WTC11 (cell line): ENCODE measurements at places on chromosomes 1 and 21.

GRCh38 chr1:53344921-53345838, 17.3 kb upstream of the LRP8 start:
- no peak for DNase-seq

DNA sequence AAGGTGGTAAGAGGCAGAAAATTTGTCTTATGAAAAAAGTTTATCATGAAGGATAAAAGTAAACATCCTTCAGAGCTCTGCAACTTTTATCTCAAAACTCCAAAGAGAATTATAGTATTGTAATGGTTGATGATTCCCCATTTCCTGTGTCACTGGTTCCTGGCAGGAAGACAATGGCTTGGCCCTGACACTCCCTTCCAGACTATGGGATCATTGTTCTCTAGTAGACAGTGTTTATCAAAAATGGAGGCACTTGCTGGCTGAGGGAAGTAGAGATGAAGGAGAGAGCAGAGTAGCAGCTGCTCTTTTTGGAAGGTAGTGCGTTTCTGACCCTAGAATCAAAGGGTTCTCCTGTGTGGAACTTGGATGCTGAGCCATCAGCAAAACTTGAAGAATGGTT, 145.9 kb upstream of the ATP1B1 start:
- DNase-seq, result no peak

DNA sequence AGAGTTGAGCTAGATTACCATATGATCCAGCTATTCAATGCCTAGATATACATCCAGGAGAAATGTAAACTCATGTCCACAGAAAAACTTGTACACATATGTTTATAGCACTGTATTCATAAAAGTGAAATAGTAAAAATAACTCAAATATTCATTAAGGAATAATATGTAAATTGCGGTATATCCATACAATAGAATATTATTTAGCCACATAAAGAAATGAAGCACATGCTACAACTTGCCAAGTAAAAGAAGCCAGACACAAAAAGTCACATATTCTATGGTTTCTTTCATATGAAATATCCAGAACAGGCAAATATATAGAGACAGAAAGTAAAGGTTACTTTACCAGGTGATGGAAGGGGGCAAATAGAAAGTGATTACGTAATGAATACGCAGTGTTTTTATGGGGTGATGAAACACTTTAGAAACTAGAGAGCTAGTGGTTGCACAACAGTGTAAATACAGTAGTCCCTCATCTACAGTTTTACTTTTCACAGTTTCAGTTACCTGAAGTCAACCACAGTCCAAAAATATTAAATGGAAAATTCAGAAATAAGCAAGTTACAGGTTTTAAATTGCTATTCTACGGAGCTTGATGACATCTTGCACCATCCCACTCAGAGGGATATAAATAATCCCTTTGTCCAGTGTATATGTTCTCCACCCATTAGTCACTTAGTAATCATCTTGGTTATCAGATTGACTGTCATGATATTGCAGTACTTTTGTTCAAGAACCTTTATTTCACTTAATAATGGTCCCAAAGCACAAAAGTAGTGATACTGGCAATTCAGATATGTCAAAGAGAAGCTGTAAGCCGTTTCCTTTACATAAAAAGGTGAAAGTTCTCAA, 62.3 kb downstream of the ZNF644 start:
- no peak for DNase-seq

GRCh38 chr1:108100148-108100547, 100.0 kb downstream of the SLC25A24 start:
- DNase-seq, result no peak

- DNase-seq, result no peak
Measured at GRCh38 chr1:167168424-167168823, 52.3 kb upstream of the POU2F1 start.

DNA sequence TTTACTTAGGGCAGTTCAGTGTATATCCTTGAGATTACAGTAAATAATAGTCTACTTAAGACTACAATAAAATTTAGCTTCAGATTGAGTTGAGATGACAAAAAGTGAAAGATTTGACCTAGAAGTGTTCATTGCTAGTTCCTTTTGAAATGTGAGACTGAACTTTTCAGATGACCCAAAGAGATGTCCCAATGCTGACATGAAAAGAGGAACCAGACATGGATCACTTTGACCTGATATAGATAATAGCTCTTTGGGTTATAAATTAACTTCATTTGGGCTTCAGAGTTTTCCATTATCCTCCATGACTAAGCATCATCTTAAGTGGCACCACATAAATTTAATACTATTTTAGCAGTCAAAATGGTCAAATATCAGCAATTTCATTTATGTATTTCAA, 25.7 kb upstream of the OR10J5 start:
- DNase-seq, result no peak

DNA sequence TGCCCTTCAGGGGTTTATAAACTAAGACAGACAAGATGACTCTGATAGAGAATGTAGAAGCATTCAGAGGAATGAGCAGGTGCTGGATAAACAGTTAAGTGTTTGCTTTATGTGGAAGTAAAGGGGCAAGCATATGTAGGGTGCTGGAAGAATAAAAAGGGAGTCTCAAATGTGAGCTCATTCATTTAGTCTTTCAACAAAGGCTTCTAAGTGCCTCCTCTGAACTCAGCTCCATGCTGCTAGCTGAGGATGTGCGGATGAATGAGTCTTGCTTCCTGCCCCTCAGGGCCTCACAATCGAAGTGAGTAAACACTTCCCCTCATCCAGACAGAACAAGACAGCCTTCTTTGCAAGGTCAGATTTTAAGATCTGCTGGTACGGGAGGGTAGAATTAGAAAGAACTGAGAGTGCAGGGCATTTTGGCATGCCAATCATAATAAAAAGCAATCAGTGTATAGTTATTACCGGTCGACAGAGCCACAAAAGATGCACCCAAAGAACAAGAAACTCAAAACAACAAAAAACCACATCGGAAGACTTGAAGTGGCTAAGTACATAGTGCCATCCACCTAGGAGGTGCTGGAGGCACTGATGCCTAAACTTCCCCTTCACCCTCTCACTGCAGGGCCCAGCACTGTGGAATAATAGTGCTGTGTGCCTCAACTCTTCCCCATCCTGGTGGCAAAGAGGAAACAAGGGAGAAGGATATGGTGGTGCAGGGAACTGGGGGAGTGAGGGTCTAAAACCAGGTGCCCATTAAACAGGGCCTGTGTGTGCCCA, 69.8 kb downstream of the TNR start:
- DNase-seq, result no peak

GRCh38 chr1:63328122-63328521, 5.8 kb downstream of the FOXD3 start:
- DNase-seq, result no peak

DNA sequence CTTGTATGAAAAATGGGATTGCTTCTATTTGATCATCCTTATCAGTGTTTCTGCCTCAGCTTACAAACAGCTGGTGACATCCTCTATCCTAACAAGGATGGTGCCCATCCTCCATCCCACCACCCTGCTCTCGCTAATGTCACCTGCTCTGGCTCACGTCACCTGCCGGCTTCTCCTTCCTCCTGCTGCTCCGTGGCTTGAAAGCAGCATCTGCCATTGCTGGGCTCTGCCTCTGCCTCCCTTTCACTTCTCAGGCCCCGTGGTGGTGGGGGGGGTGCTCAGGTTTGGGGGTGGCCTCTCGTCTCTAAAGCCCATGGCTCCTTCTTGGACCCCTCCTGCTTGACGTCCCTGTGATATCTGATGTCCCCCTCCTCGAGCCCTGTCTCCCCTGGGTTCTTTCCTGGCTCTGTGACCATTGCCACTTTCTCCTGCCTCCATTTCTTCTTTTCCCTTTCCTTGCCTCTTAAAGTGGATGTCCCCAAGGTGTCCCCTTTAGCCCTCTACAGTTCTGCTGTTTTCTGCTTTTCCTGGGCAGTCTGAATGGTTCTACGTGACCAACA, 135.5 kb upstream of the ERRFI1 start:
- DNase-seq, result no peak

GRCh38 chr1:67771152-67771551, 62.1 kb downstream of the GNG12 start:
- no peak for DNase-seq

- no peak for DNase-seq
Measured at GRCh38 chr1:194495434-194495833, 1309.0 kb upstream of the B3GALT2 start.

DNA sequence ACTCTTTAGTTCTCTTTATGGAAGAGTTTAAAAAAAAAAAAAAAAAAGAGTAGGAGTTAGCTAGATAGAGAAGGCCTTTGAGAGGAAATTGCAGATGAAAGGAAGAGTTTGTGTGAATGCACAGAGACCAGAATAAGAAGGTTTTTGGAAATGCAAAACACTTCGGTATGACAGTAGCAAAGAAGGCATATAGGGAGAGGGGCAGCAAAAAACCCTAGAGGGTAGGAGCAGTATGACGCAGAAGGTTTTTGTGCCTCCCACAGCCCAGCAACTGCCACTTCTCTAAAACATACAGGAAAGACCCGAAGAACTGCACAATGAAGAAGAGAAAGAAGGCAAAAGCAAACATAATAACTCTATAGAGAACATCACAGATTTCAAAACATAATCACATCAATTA, 84.3 kb downstream of the WDR64 start:
- no peak for DNase-seq

- peak; percentile 11 for DNase-seq
Measured at GRCh38 chr1:36086529-36087232, 2.0 kb upstream of the ADPRS start.

GRCh38 chr21:35616090-35616489, 444.2 kb downstream of the SETD4 start:
- no peak for DNase-seq

GRCh38 chr1:211492511-211493132, 660 bp upstream of the RD3 start:
- DNase-seq, result no peak

DNA sequence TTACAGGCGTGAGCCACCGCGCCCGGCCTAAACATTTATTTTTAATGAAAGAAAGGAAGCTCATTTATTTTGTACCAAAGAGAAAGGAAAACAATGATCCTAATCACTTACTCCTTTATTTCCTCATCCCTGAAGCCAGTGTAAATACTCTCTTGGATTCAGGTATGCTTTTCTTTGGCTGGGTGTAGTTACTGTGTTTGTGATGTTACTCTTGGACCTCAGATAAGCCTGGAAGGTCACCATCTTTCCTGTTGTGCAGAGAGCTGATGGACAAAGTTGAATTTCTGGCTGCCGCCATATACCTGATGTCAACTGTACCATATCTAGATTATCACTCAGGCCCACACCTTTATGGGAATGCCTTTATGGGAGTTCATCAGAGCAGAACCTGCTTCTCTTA, 35.4 kb upstream of the FOXE3 start:
- DNase-seq, result no peak

DNA sequence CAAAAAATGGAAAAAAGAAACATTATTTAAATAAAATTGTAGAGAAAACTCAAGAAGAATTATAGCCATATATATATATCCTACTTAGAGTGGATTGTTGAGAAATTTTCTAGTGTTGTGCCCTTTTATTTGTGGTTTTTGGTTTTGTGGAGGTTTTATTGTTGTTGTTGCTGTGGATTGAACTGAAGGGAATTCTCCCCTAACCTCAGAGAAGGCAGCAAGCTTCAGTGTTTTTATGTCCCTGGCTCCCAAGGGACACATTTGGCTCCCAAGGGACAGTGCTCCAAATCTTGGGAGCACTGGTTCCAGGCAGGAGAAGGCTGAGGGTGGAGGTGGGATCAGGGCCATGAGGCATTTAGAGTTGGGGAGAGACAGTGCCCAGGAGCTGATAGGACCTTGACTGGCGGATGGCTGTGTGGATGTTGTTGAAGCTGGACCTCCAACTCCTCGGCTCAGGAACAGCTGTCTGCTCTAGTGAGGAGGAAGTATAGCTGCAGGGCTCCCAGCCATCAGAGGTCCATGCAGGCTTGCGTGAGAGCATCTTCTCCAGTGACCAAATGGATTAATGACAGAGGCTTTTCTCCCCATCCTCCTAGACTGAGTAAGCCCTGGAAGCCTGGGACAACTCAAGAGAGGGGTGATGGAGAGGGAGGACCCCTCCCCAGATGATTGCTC, 100.5 kb downstream of the TEX35 start:
- no peak for DNase-seq

GRCh38 chr1:201054091-201054543, 30.6 kb upstream of the KIF21B start:
- no peak for DNase-seq

GRCh38 chr1:196573226-196573625, 35.0 kb downstream of the KCNT2 start:
- no peak for DNase-seq

DNA sequence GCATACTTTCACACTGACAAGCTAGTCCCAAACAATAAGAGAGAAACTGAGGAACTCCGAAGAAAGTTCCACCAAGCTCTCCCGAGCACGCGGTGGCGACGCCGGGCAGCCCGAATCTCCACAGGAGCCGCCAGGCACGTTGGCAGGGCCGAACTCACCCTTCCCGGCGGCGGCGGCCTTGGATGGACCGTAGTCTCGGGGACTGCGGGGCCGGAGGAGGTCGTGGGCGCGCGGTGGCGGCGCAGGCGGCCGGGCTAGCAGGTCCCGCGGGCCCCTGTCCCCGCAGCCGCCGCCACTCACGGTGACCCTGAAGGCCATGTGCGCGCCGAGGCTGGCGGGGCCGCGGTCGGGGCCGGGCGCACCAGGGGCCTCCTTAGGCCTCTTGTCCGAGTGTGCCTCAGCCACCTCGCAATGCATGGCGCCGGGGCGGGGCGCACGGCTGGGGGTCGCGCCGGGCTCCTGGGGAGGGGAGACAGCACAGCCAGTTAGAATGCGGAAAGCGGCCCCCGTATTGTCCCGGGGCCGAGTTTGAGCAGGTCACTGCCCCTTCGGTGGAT, 1.2 kb downstream of the GLIS1 start:
- DNase-seq, result peak; percentile 55

DNA sequence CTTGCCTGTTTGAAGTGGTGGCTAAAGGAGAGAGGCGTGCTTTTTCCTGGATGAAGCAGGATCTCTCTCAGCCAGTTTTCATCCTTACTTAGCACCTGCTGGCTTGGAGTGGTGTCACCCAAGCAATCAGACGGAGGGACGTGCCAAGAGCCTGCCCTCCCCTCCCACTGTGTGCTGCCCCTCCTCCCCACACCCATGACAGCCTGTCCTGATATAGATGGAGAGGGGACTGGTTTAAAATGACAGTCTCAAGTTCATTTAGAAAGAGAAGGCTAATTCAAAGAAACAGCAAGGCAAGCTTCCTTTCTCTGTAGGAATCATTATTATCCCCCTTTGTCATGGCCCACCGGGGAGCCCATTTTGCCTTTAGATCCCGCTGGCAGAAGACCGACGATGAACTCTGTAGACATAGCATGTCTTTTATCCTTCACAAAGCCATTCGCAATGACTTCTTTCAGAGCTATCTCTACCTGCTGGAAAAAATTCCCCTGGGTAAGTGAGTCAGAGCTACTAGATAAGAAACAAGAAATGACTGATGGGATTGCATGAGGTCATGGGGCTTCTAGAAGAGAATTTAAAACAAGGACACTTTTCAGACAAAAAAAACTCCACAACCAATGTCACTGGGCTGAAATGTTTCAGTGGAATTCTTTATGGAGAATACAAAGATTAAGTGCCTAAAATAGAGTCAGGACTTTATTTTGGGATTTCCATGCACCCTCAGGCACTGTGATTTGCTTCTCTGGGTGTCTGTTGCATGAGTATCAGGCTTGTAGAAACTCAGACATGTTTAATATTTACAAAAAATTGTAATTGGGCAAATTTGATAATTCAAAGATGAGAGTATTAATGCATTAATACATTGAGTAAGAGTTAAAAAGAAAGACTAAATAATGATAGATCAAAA, at the start of gene NTMT2:
NTMT2 (plus strand) TSS at position 190 of the 907 bp plus-strand sequence; CDS start at position 339, 149 bp downstream.
- DNase-seq, result peak; percentile 63

- DNase-seq, result no peak
Measured at GRCh38 chr21:33299181-33299752, 25.5 kb upstream of the IFNAR1 start.
